GM23338 (cell line): ENCODE measurements at places on chromosomes 3 and 15. TPM values are rescaled to one million over a fixed set of nuclear protein-coding genes. Genes with fewer than 3 reads are reported as not detected.
A peak's percentile ranks its signal among the peaks of the same experiment; 100 is the strongest.

GRCh38 chr3:174957081-174957480 lies 97.9 kb downstream of the NAALADL2 start:
- no peak overlapping the region for H3K27ac ChIP-seq
- H3K4me3 ChIP-seq = no peak overlapping the region
- H3K27me3 ChIP-seq = no peaks in the 10 kb centered on the region
- DNase-seq = no peak
- H3K36me3 ChIP-seq = no peaks in the 10 kb centered on the region
- peaks cover 12% of the 10 kb centered on the region for H3K4me1 ChIP-seq

DNA sequence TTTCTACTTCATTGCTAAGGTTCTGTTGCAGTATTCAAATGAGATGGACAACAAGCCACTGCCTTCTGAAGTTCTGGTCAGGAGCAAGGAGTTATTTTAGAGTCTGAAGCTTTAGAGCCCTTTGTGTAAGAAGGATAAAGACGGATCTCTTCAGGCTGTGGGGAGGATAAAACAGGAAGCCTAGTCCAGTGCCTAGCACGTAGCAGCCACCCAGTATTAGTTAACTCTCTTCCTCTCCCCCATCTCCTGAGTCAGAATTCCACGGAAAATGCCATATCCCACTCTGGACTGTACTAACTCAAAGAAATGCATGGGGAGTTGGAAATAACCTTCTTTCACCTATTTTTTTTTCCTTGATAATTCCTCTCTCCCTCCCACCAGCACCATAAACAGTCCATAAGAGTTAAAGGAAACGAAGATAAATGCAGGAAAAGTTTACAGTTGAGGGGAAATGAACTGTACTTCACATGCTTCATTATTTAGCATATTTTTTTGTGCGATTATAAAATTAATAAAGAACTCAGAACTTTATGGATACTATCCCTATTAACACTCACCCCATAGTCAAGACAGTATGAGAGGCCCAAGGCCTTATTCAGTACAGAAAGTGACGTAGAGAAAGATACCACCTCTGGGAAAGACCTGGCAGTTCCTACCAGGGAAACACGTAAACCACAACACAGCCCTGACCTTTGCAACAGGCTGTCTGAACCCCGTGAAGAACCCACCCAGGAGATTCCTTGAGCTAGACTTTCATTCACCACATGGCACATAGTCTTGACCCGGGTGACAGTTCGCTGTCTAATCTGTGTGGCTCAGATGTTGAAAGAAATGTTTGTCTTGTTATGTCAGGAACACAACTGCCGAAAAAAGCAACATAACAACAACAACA lies 9.2 kb downstream of the IGF2BP2 start:
- peak; percentile 42 for DNase-seq
- peaks cover 95% of the 10 kb centered on the region for H3K4me1 ChIP-seq
- H3K4me3 ChIP-seq = 0 out of 2 replicates have a peak overlapping the region, but pooled peaks have one; percentile 10
- peak overlapping the region; percentile 93 for H3K27ac ChIP-seq
- no peaks in the 10 kb centered on the region for H3K36me3 ChIP-seq

GRCh38 chr3:43043793-43044192 lies 62.1 kb downstream of the POMGNT2 start:
- DNase-seq = no peak

GRCh38 chr15:87496109-87496508 lies 760.4 kb downstream of the NTRK3 start:
- H3K27ac ChIP-seq = no peak overlapping the region
- DNase-seq = no peak
- no peaks in the 10 kb centered on the region; the same call in 1 of the 2 replicates for H3K4me1 ChIP-seq
- H3K27me3 ChIP-seq = no peaks in the 10 kb centered on the region
- no peaks in the 10 kb centered on the region for H3K36me3 ChIP-seq

DNA sequence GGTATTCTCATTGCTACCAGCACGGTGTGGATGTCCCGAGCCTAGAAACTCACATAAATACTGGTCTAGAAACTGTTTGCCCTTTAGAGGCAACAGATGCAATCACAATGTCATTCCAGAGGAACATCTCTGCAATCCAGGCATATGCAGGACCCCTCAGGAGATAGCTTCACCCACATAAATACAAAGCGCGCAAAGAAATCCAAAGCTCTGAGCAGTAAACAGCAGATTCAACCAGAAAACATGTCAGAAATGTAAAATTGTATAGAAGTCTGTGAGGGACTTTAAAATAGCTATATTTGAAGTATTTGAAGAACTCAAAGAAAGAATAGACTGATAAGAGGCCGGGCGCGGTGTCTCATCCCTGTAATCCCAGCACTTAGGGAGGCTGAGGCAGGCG lies 291.7 kb downstream of the FAM43A start:
- H3K27ac ChIP-seq = no peak overlapping the region
- no peak for DNase-seq
- no peaks in the 10 kb centered on the region for H3K27me3 ChIP-seq
- no peak overlapping the region for H3K4me3 ChIP-seq
- no peaks in the 10 kb centered on the region for H3K36me3 ChIP-seq
- H3K4me1 ChIP-seq = no peaks in the 10 kb centered on the region

- peak overlapping the region; percentile 61; the same call in 1 of the 2 replicates for H3K27ac ChIP-seq
- 0 out of 2 replicates have a peak, but pooled peaks cover 4% of the 10 kb centered on the region for H3K4me1 ChIP-seq
- no peaks in the 10 kb centered on the region for H3K27me3 ChIP-seq
- peak; percentile 66 for DNase-seq
Observed at GRCh38 chr15:29364426-29365078, 94.9 kb upstream of the NSMCE3 start.

- H3K36me3 ChIP-seq = no peaks in the 10 kb centered on the region
- H3K27me3 ChIP-seq = no peaks in the 10 kb centered on the region
- no peak for DNase-seq
- H3K4me1 ChIP-seq = peaks cover 15% of the 10 kb centered on the region
- no peak overlapping the region for H3K27ac ChIP-seq
Observed at GRCh38 chr3:177550667-177551066, 353.4 kb upstream of the TBL1XR1 start.

DNA sequence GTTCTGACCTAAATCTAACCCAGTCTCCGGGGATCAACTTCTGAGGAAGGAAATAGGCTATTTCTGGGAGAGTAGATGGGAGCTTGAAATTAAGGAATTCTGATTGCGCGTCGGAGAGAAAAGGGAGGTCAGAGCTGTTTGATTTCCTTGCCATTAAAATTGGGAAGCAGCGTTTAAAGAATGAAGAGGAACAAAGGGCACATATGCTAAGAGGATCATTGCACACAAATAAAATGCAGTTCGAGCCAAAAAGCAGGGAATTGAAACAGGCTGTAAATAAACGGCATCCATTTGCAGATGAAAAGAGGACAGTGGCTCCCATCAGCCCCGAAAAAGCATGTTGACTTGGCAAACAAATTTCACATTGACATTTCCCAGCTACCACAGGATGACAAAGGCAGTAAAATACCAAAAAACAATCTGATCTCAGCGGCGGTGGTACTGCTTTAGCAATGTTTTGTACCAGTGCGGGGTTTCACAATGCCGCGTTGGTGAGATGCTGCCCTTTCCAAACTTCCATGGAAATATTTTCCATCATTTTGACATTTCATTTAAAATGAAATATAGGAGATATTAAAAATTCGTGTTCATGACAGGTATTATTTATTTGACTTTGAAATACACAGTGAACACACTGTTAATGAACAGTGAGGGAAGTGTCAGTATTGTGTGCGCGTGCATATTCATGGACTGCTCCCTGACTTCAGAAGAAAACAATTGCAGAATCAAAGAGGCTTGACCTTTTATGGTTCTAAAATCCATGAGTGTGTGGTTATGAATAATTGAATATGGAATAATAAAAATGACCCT lies 108.8 kb downstream of the SQOR start:
- H3K27ac ChIP-seq = no peak overlapping the region; the same call in 1 of the 2 replicates
- no peak overlapping the region for H3K4me3 ChIP-seq
- no peaks in the 10 kb centered on the region for H3K27me3 ChIP-seq
- H3K4me1 ChIP-seq = peaks cover 14% of the 10 kb centered on the region
- no peak for DNase-seq
- H3K36me3 ChIP-seq = no peaks in the 10 kb centered on the region

The TUSC7 gene
- polyA plus RNA-seq = not detected in 2 replicates

The CSTA gene
- 1.4 TPM in 2 replicates for polyA plus RNA-seq

The CCDC54 gene
- not detected in 2 replicates for polyA plus RNA-seq

The SLC6A1 gene
- polyA plus RNA-seq = 0.16 and 0.23 TPM in 2 replicates

GRCh38 chr3:69294014-69294766 lies 91.7 kb downstream of the FRMD4B start:
- no peak for DNase-seq
- H3K4me1 ChIP-seq = peaks cover 16% of the 10 kb centered on the region
- H3K27me3 ChIP-seq = no peaks in the 10 kb centered on the region
- no peaks in the 10 kb centered on the region for H3K36me3 ChIP-seq
- no peak overlapping the region for H3K4me3 ChIP-seq

GRCh38 chr3:63972196-63972595 lies 51.1 kb downstream of the PSMD6 start:
- no peak for DNase-seq
- H3K4me1 ChIP-seq = peaks cover 64% of the 10 kb centered on the region
- no peak overlapping the region for H3K4me3 ChIP-seq
- peak overlapping the region; percentile 22; the same call in 1 of the 2 replicates for H3K27ac ChIP-seq
- no peaks in the 10 kb centered on the region for H3K27me3 ChIP-seq
- H3K36me3 ChIP-seq = no peaks in the 10 kb centered on the region

- no peaks in the 10 kb centered on the region for H3K27me3 ChIP-seq
- H3K27ac ChIP-seq = no peak overlapping the region
- no peak for DNase-seq
- no peak overlapping the region for H3K4me3 ChIP-seq
- H3K36me3 ChIP-seq = no peaks in the 10 kb centered on the region
Observed at GRCh38 chr3:52047295-52047960, 8.9 kb downstream of the DUSP7 start.

The LRRC2 gene
- 4.0 and 6.5 TPM in 2 replicates for polyA plus RNA-seq
